ENCODE measurements at places on chromosomes 2 and 18.

DNA sequence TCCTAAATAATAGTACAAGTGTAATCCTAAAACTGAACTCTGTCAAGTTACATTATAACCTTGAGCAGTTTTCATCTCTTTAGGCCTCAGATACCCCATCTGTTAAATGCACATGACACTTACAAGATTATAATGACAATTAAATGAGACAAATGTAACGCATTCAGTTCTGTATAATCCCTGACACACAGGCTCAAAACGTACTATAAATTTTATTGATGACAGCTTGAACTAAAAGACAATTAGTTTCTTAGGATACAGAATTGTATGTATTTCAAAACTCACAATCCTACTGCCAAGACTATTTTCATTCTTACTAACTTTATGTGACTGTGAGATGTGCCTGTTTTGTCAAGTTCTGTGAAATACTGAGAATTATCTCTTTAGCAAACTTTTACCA is 56.2 kb downstream of the GFPT1 start:
- DNase-seq = no peak

- DNase-seq = no peak
Measured at GRCh38 chr18:55607773-55608172, 19.8 kb upstream of the TCF4 start.

GRCh38 chr2:236105955-236106607 is 62.1 kb downstream of the GBX2 start:
- DNase-seq = no peak

DNA sequence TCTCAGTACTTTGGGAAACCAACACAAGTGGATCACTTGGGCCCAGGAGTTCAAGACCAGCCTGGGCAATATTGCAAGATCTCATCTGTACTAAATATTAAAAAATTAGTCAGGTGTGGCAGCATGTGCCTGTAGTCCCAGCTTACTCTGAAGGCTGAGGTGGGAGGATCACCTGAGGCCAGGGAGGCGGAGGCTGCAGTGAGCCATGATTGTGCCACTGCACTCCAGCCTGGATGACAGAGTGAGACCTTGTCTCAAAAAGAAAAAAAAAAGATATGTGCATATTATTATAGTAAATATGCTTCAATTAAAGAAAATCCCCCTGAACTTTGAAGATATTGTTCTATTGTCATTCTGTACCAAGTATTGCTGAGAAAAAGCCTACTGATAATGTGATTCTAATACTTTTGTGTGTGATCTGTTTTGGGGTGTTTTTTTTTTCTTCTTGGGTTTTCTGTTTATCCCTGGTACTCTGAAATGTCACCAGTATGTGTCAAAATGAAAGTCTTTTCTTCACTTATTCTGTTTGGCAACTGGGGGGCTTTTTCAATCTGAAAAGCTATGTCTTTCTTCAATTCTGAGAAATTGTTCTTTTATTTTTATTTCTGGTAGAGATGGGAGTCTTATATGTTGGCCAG is 13.2 kb downstream of the NEURL3 start:
- DNase-seq = no peak

DNA sequence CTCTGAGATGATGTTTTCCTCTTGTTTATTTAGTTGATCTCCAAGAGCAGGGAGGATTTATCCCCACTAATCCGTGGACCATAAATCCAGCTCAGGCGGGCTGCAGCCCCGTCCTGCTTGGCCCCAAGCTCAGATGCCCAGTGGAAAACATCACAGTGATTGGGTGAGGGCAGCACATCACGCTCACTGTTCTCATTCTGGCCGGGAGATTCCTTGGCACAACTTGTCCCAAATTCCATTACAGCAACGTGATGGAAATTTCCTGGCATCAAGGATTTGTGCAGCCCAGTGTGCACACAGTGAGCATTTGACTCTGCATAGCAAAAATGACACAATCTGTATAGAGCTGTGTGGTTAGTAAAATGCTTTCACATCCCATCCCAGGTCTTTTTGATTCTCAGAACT is 96.8 kb downstream of the VAPA start:
- no peak for DNase-seq

GRCh38 chr2:30312916-30313315 is 81.6 kb downstream of the LBH start:
- DNase-seq = no peak
